ENCODE measurements at places on chromosomes 7 and 10.

GRCh38 chr10:125147971-125148439 is 12.4 kb downstream of the CTBP2 start:
- no peak for DNase-seq

DNA sequence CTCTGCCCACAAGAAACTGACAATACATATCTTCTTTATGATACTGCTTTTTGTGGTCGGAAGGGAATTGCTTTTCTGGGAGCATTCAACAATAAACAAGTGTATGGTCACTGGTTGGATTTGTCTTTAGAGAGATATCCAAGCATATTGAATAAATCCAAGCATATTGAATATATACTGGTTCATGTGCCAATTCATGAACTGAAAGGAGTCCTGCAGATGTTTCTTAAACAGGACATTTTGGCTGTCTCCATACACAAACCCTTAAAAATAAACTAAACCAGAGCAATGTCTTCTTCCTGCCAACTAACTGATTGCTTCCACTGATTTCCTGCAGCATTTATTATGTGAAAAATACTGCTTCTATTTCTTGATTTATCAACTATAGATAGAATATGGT is 173.9 kb downstream of the FOXP2 start:
- no peak for DNase-seq

- no peak for DNase-seq
Measured at GRCh38 chr7:147432079-147432478, 1158.5 kb upstream of the C7orf33 start.

GRCh38 chr10:33127622-33128021 is 169.6 kb upstream of the ITGB1 start:
- DNase-seq = no peak

DNA sequence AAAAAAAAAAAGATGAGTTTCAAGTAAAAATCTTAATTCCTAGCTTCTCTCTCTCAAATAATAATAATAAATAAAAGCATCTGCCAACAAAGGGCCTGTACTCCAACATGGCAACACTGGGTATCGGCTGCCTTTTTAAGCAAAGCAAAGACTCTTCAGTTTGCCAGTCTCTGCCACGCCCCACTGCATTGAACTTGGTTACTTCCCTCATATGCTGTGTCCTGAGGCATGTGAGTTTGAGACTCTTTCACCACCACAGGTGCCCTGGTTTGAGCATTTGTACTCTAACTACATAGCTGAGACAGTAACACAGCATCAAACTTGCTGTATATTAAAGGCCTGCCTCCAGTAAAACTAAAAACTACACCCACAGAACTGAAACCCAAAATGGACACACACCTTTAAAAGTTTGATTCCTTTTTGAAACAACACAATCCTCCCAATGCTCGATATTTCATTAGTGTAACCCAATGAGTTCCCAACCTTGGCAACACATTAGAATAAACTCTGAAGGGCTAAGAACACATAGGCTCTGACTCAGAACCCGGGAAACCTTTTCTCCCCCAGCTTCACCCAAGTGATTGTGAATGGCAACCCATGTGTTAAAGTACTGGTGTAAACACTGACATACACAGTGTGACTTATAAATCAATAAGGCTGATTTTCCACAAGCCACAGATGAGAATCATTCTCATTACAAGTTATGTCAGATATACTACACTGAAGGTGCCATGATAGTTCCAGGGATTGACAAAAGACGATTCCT is 12.0 kb downstream of the JAZF1 start:
- no peak for DNase-seq

DNA sequence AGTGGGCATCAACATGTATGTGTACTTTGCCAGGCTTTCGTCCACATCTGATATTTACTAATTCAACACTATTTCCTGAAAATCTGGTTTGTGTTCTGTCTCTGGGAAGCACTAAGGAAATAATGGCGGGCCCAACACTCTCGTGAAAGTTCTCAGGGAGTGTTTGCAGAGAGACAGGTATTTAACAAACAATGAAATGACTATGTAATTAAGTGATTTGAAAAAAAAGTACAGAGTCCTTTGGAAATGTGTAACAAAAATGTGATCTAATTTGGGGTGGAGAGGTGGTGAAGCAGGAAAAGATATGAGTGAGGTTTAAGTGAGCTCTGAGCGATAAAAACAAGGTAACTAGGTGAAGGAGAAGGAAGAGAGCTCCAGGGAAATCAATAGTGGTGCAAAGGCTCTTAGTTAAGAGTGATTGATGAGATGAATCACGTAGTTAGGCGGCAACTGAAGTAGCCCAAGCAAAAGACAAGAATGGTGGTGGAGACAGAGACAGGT is 95.3 kb upstream of the DNAJB12 start:
- DNase-seq = no peak

- no peak for DNase-seq
Measured at GRCh38 chr7:133437544-133437943, 184.7 kb downstream of the EXOC4 start.

- no peak for DNase-seq
Measured at GRCh38 chr10:78223088-78223487, 189.4 kb downstream of the RPS24 start.
